SK-MEL-5 (cell line): ENCODE measurements at places on chromosomes 6 and 20. TPM values are rescaled to one million over a fixed set of nuclear protein-coding genes. Genes with fewer than 3 reads are reported as not detected.

EYS gene
- 0.03 TPM in 1 of 2 replicates, not detected in the other for total RNA-seq

MAP7 gene
- total RNA-seq = 32.5 and 33.0 TPM in 2 replicates

EFCAB8 gene
- total RNA-seq = not detected in 2 replicates

DNA sequence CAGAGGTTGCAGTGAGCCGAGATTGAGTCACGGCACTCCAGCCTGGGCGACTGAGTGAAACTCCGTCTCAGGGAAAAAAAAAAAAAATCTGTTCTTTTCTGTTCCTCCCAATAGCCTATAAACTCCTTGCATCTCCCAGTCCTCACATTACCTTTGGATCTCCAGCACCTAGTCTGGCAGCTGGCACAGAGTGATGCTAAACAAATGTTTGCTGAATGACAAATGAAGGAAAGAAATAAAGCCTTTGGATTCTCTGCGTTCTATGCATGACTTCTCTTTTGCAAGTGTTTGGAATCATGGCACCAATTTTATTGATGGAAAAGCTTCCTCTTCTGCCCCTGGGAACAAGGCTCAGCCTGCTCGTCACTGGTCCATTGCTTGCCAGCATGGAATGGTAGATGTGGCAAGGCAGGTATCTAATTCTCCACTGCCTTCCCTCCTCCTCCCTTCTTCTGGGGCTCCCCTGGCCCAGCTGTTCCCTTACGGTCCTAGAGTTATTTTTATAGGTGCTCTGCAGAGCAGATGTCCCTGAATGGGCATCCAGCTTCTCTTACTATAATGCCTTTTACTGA, 53.6 kb upstream of the FYN start:
- DNase-seq = no peak

DNA sequence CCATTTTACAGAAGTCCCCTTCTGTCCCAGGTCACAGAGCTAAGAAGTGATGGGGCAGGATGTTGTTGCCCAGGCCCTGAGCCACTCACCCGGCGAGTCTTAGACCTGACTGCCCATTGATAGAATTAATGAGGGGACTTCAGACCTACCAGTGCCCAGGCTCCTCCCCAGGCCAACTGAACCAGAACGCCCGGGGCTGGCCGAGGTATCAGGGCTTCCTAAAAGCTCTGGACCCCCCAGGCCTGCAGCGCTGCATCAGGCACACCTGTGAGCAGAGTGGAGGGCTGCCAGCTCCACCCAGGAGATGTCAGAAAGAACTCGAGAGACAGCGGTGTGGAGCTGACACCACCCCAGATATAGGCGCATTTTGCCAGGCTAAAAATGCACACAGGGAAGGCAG, 3.5 kb downstream of the GPR31 start:
- no peak for DNase-seq

GRCh38 chr20:62268228-62268900, 30.0 kb downstream of the OSBPL2 start:
- no peak for DNase-seq

DNA sequence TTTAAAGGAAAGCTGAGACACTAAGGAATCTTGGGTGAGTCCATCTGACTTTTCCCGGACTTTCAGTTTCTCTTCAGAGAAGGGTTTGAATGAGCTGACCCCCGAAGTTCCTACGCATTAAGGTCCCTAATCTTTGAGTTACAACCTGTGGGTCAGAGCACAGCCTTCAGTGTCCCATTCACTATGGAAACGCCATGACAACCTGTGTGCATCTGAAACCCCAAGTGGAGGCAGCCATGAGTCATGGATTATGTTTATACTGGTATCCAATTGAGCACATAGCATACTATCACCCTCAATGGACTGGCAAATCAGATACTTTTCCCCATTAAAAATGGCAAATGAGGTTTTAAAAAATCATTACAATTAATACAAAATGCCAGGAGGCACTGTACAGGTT, 11.4 kb downstream of the MYLK4 start:
- DNase-seq = no peak

- DNase-seq = no peak
Measured at GRCh38 chr6:149081281-149081680, 236.2 kb upstream of the TAB2 start.

GRCh38 chr20:9195031-9195430, 126.1 kb downstream of the PLCB4 start:
- no peak for DNase-seq

DNA sequence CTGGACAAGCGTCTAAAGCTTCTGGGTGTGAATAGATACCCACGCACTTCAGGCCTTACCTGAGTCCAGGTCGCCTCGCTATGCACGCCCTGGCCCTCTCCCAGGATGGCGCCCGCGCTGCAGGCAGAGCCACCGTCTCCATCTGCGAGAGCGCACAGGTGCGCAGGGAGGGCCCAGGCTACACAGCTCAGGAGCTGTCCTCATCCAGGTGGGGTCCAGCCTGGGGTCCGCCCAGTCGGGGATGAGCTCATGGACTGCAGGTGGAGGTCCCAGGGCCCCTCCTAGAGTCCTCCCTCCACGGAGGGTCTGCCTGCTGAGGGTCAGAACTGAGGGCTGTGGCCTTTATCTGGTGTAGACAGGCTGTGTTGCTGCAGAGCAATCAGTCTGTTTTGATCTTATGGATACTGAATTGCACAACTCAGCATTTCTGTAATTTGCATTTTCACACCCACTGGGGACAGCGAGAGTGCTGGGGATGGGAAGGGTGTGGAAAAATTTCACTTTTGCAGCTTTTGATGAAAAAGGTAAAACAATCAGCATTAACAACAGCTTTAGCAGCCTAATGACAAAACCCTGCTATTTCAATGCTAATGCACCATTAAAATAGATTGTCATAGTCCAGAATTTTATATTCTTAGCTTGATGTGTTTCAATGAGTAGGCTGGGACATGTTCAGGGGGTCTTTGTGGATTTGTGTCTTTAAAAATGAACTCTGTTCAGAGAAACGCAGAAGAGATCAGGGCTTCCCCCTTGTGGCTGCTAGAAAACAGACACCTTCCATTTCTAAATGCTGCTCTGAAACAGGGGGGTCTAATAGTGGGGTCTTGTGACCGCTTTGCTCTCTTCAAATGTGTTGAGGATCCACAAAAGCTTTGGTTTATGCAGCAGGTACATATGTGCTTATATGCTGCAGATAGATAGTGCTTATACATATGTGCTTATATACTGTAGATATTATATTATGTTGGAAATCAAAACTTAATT, 77.8 kb upstream of the PHACTR3 start:
- peak; percentile 51 for DNase-seq

DNA sequence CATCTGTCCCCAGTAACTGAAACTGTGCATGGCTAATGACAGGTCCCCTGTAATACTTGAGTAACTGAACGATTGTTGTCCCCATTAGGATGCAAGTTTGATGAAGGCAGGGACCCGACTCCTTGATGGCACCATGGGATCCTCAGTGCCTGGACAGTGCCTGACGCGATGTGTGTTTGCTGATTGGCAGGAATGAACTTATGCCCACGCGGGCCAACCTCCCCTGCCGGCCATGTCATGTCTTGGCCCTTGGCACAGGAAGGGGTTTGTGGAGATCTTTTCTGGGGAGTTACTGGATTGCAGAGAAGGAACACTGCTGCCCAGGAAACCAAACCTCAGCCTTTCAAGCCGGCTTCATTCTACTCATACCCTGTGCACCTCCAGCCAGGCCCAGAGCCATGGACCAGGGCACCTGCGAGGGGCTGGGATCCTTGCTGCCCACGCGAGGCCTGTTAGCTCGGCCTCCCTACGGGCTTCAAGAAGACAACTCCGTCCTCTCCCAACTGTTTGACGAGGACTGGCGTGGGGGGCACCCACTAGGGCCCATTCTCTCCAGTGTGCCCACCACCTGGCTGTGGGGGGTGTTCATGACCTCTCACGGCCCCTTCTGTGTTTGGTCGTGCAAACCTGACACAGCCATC, 147.8 kb downstream of the ZMYND8 start:
- no peak for DNase-seq

DNA sequence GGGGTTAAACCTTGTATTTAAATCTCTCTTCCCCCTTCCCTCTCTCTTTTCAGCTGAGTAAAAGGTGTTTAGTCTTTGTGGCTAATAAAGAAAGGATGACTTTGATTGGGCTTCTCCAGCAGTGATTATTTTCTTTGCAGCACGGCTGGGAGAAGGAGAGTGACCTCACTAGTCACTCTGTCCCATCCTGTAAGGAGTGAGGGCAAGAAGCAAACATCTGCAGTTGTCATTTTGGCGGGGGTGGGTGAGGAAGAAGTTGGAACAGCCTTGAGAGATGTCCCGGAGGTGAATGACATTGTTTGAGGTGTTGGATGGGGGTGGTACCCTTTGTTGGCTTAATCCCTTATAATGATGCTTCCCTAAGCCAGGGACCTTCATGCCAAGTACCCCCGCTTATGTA, 223.6 kb downstream of the EYA2 start:
- DNase-seq = no peak
